ENCODE measurements at places on chromosomes 7 and 10. TPM values are rescaled to one million over a fixed set of nuclear protein-coding genes. Genes with fewer than 3 reads are reported as not detected.

- DNase-seq: no peak
- H3K4me3 ChIP-seq: no peak overlapping the region
- no peaks in the 10 kb centered on the region for H3K36me3 ChIP-seq
- peaks cover 14% of the 10 kb centered on the region for H3K27me3 ChIP-seq
- H3K27ac ChIP-seq: no peak overlapping the region
Observed at GRCh38 chr7:154569916-154570315, 433.0 kb downstream of the PAXIP1 start.

GRCh38 chr10:18625886-18626285 lies 25.5 kb downstream of the NSUN6 start:
- peaks cover 8% of the 10 kb centered on the region for H3K4me1 ChIP-seq
- H3K36me3 ChIP-seq: peaks cover 7% of the 10 kb centered on the region
- peak overlapping the region; percentile 78 for H3K27ac ChIP-seq
- H3K27me3 ChIP-seq: no peaks in the 10 kb centered on the region
- no peak for DNase-seq
- peak overlapping the region; percentile 66 for H3K4me3 ChIP-seq

DNA sequence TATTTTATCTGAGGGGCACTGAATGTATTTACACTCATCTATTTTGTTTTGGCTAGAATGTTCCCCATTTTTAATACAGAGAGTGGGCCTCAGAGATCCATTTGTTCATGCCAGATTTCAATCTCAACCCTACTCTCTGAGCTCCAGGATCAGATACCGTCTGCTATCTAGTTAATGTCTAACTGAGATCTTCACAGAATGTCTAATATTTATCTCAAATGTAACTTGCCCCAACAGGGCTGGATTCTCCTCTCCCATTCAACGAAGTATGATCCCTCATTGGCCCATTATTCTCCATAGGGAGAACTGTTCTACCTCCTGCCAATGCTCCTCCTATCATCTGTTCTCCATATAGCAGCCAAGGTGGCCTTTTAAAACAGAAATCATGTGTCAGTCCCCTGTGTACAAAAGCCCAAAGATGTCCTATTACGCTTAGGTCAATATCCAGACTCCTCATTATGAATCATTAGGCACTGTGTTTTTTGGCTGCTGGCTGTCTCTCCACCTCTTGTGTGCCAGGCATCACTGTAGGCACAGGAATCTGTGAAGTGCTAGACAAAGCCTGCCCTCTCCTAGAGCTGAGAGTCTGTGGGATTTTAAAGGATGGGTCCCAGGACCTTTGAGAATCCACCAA lies 169.3 kb upstream of the AGK start:
- no peak overlapping the region for H3K4me3 ChIP-seq
- H3K27me3 ChIP-seq: no peaks in the 10 kb centered on the region
- H3K4me1 ChIP-seq: no peaks in the 10 kb centered on the region
- DNase-seq: no peak
- no peak overlapping the region for H3K27ac ChIP-seq

- peaks cover 17% of the 10 kb centered on the region for H3K4me1 ChIP-seq
- no peak overlapping the region for H3K4me3 ChIP-seq
- no peaks in the 10 kb centered on the region for H3K36me3 ChIP-seq
- no peak overlapping the region for H3K27ac ChIP-seq
Observed at GRCh38 chr7:90592033-90592432, 4.1 kb upstream of the CDK14 start.

- H3K4me1 ChIP-seq: peaks cover 14% of the 10 kb centered on the region
- H3K27ac ChIP-seq: peak overlapping the region; percentile 28
- no peaks in the 10 kb centered on the region for H3K36me3 ChIP-seq
- H3K4me3 ChIP-seq: no peak overlapping the region
- no peak for DNase-seq
Observed at GRCh38 chr10:29849886-29850285, 209.5 kb downstream of the JCAD start.

- H3K4me1 ChIP-seq: no peaks in the 10 kb centered on the region
- no peak for DNase-seq
- H3K36me3 ChIP-seq: peaks cover 8% of the 10 kb centered on the region
- no peak overlapping the region for H3K4me3 ChIP-seq
Observed at GRCh38 chr10:58400609-58401008, 15.4 kb downstream of the TFAM start.

DNA sequence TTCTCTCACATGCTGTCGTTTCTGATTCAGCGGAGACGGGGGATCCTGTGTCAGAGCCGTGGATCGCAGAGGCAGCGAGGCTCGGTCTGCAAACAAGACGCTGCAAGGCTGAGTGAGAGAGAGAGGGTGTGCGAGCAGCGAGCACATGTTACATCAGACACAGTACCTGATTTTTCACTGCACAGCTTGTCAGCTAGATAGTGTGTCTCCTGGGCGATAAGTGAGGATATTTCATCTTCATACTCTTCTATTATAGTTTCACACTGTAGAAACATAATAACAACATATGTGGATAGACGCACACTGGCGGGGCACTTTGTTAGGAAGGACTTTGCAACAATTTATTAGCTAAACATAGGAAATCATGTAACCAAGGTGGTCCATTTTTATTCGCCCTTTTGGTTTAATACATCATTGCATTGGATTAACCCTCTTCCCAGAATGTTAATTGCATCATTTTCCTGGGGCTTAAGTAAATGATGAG lies 39.5 kb downstream of the CNPY1 start:
- H3K27ac ChIP-seq: no peak overlapping the region
- H3K4me1 ChIP-seq: peaks cover 38% of the 10 kb centered on the region
- peak; percentile 35 for DNase-seq

DNA sequence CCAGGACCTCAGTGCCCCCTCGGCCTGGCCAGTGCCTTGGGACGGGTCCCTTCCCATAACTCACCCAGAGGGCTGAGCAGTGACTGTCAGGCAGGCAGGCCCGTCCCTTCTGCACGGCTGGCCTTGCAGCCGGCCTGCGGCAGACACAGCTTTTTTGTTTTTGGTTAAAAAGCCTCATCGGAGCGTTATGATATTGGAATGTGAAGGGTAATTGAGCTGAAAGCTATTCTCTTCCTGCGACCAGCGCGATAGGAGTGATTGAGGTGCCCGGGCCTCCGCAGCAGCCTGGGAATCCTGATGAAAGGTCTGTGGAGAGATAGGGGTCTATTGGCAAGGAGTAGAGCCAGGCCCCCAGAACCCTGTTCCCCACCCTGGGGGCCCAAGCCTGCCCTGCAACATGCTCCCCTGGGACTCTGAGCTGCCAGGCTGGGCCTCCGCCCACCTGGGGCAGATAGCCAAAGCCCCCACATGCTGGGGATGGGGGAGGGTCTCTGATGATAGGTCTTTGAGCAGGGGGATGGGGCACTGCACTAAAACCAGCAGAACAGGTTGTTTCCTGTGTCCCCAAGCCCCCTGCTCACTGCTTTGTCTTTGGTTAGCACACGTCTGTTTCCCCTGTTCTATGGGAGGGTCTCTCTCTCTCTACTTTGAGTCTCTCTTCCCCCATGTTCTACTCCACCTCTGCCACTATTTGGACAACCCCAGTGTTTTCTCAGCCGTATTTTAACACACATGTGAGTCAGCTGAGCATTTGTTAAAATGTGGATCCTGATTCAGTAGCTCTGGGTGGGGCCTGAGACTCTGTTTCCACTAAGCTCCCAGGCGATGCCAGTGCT lies 131.9 kb downstream of the CDH23 start:
- H3K4me3 ChIP-seq: peak overlapping the region; percentile 68
- no peaks in the 10 kb centered on the region for H3K27me3 ChIP-seq
- peak overlapping the region; percentile 48 for H3K27ac ChIP-seq
- peaks cover 49% of the 10 kb centered on the region for H3K4me1 ChIP-seq
- peak; percentile 23 for DNase-seq
- no peaks in the 10 kb centered on the region for H3K36me3 ChIP-seq

GRCh38 chr10:128364631-128365030 lies 238.4 kb upstream of the MKI67 start:
- peaks cover 15% of the 10 kb centered on the region for H3K27me3 ChIP-seq
- no peak overlapping the region for H3K4me3 ChIP-seq
- no peak overlapping the region for H3K27ac ChIP-seq
- no peak for DNase-seq

The CPXM2 gene
- total RNA-seq: not detected

The VAX1 gene
- total RNA-seq: 0.23 TPM

- no peak for DNase-seq
- peaks cover 16% of the 10 kb centered on the region for H3K4me1 ChIP-seq
- H3K27me3 ChIP-seq: no peaks in the 10 kb centered on the region
- no peak overlapping the region for H3K27ac ChIP-seq
- no peaks in the 10 kb centered on the region for H3K36me3 ChIP-seq
- no peak overlapping the region for H3K4me3 ChIP-seq
Observed at GRCh38 chr7:78718212-78718611, 735.3 kb downstream of the MAGI2 start.

The TMEM270 gene
- total RNA-seq: not detected

- no peaks in the 10 kb centered on the region for H3K36me3 ChIP-seq
- no peaks in the 10 kb centered on the region for H3K27me3 ChIP-seq
- no peak overlapping the region for H3K4me3 ChIP-seq
- peaks cover 20% of the 10 kb centered on the region for H3K4me1 ChIP-seq
- DNase-seq: peak; percentile 97
Observed at GRCh38 chr10:69237528-69238159, 17.5 kb downstream of the HKDC1 start.

The DPP6 gene
- 2.2 TPM for total RNA-seq

GRCh38 chr7:27866256-27866655 lies 126.3 kb downstream of the TAX1BP1 start:
- no peaks in the 10 kb centered on the region for H3K27me3 ChIP-seq
- H3K36me3 ChIP-seq: no peaks in the 10 kb centered on the region
- no peak for DNase-seq
- peaks cover 4% of the 10 kb centered on the region for H3K4me1 ChIP-seq

The RBM28 gene
- total RNA-seq: 73.7 TPM

- no peaks in the 10 kb centered on the region for H3K36me3 ChIP-seq
- no peak overlapping the region for H3K4me3 ChIP-seq
- no peaks in the 10 kb centered on the region for H3K27me3 ChIP-seq
- no peak overlapping the region for H3K27ac ChIP-seq
Observed at GRCh38 chr7:85039196-85039923, 147.5 kb downstream of the SEMA3D start.

The PAPOLB gene
- total RNA-seq: 0.23 TPM

- H3K36me3 ChIP-seq: peaks cover 10% of the 10 kb centered on the region
- no peak overlapping the region for H3K27ac ChIP-seq
- no peaks in the 10 kb centered on the region for H3K27me3 ChIP-seq
Observed at GRCh38 chr7:130662426-130662825, 6.1 kb downstream of the COPG2 start.

The METTL27 gene
- total RNA-seq: 2.3 TPM

The PDK4 gene
- total RNA-seq: not detected

The SCIN gene
- total RNA-seq: not detected

GRCh38 chr7:90424720-90425119 lies 21.5 kb downstream of the CLDN12 start:
- no peak overlapping the region for H3K27ac ChIP-seq
- H3K4me1 ChIP-seq: no peaks in the 10 kb centered on the region
- peaks cover 3% of the 10 kb centered on the region for H3K36me3 ChIP-seq
- no peak for DNase-seq
- H3K27me3 ChIP-seq: no peaks in the 10 kb centered on the region
- H3K4me3 ChIP-seq: no peak overlapping the region

GRCh38 chr10:650886-651615 lies 38.4 kb downstream of the DIP2C start:
- peak overlapping the region; percentile 63 for H3K27ac ChIP-seq
- H3K27me3 ChIP-seq: no peaks in the 10 kb centered on the region
- peaks cover 21% of the 10 kb centered on the region for H3K4me1 ChIP-seq
- no peaks in the 10 kb centered on the region for H3K36me3 ChIP-seq

DNA sequence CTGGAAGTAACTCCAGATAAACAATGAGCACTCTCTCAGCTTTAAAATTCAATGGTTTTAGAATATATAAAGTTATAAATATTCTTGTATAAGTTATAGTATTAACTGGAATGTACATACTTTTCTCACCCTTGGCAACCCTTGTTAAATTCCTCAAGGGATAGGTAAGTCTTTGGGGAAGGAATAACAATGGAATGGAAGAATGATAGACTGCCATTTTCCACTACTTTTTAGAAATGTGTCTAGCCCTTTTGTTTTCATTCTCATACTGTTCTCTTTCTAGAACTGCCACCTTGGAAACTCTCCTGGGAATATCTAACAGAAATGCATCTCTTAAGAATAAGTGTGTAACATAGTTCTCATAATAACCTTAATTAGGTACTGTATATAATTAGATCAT lies 8.3 kb downstream of the KIF5B start:
- no peaks in the 10 kb centered on the region for H3K27me3 ChIP-seq
- no peak overlapping the region for H3K27ac ChIP-seq
- peaks cover 44% of the 10 kb centered on the region for H3K4me1 ChIP-seq
- no peak for DNase-seq

The BMPER gene
- not detected for total RNA-seq

- H3K4me3 ChIP-seq: no peak overlapping the region
- H3K36me3 ChIP-seq: no peaks in the 10 kb centered on the region
- H3K4me1 ChIP-seq: no peaks in the 10 kb centered on the region
- H3K27me3 ChIP-seq: peaks cover 9% of the 10 kb centered on the region
Observed at GRCh38 chr10:89949496-89949895, 248.1 kb downstream of the KIF20B start.

GRCh38 chr7:44469461-44470134 lies 20.9 kb downstream of the NUDCD3 start:
- peaks cover 16% of the 10 kb centered on the region for H3K4me1 ChIP-seq
- no peak overlapping the region for H3K4me3 ChIP-seq
- no peaks in the 10 kb centered on the region for H3K27me3 ChIP-seq
- no peak overlapping the region for H3K27ac ChIP-seq

The MSMB gene
- not detected for total RNA-seq

DNA sequence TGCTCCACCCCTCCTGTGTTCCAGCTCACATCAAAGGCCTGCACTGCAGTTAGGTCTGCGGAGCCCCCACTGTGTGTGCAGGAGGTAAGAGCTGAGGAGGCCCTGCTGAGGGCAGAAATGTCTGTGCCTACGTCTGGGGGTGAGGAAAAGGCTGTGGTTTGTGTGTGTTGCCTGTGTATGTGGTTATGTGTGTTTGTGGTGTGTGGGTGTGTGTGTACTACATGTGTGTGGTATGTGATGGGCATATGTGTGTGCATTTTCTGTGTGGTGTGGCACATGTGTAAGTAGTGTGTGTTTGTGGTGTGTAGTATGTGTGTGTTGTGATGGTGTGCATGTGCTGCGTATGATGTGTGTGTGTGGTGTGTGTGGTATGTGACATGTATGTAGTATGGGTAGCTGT lies 36.2 kb downstream of the ANXA8 start:
- peaks cover 3% of the 10 kb centered on the region for H3K4me1 ChIP-seq
- no peak for DNase-seq

- H3K27ac ChIP-seq: no peak overlapping the region
- H3K27me3 ChIP-seq: peaks cover 25% of the 10 kb centered on the region
- no peak overlapping the region for H3K4me3 ChIP-seq
Observed at GRCh38 chr7:134515569-134516468, 11.5 kb upstream of the AKR1B10 start.
